NCI-H1436 (cell line): ENCODE measurements at places on chromosomes 6 and 20.

DNA sequence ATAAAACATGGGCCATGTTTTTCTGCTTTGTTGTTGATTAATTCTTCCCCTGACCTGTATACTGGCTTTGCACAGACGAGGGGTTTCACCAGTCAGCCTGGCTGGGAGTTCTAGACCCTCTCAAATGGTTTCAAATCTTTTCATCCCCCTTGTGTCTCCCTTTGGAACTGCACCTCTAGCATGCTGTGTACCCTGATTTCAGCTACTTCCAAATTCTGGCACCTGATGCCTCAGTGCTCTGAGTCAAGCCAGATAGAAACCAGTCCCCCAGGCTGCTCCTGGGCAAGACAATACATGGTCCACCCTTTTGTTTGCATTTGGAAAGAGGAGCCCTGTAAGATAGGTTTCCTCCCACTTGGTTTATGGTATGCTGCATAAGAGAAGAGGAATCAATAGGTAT is 290.2 kb downstream of the BTBD3 start:
- peak; percentile 6 for DNase-seq

GRCh38 chr6:7998103-7998725 is 66.0 kb downstream of the BLOC1S5 start:
- DNase-seq: no peak

DNA sequence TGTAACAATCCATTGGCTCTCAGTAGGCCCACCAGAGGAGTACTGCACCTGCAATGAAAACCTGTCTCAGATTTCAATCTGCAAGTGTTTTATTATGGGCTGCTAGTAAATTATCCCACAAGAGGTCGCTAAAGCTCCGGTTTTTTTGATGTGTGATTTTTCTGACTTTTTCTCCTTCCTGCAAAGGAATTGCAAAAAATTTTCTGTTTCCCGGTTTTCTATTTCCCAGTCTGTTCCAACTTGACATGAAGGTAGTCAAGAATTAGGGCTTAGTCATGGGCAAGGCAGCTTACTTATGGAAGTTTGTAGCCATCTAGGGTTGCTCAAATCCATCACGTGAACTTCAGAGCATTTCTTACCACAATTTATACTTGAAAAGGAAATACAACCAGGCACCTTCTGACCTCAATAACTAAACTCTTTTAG is 38.5 kb upstream of the AHI1 start:
- DNase-seq: peak; percentile 42

DNA sequence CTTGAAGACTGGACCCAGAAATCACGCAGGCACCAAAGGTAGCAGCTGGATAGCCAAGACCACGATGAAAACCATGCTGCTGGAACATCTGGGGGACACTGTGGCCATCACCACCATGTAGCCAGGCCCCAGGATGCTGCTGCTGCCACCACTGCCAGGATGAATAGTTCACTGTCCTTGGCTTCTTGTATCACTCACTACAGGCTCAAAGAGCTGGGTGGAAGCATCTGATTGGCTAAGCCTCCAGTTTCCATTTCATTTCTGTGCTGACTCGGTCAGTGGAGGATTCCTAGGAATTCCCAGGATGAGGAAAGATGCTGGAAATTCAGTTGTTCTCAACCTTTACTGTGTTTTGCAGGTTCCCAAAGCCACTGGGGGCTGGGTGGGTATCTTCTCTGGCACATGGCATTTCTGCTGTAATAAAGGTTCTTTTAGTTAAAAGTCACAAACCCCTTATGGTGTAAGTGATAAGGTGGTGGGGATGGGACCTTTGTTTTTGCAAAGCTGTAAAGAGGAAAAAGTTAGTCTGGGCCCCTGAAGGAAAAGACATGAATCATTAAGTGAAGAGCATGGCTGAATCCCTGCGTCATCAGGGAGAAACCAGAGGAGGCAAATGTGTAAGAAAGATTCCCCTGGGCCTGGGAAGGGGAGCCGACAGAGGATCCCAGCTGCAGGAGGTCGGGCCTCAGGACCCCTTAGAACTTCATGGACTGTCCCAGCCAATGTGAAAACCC is 75.6 kb upstream of the RNF24 start:
- no peak for DNase-seq

GRCh38 chr20:54941666-54942065 is 466.3 kb downstream of the DOK5 start:
- DNase-seq: no peak

DNA sequence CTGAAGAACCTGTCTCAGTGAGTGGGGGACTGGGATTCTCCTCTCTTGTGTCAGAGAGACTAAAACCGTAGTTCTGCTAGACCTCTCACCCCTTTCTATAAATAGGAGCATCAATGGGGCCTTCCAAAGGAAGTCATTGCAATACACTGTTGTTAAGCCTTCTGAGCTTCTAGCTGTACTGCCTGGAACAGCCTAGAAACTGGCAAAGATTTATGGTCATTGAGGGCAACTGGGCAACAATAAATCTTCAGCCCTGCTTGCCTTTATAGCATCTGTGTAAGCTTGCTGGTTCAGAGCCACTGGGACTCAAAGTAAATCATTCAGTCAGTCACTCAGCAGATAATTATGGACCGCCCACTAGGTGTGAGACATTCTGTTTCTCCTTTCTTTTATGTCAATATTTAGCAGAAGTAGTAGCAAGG is 53.2 kb downstream of the PPP1R14C start:
- DNase-seq: no peak
